Cardiac muscle cell (in vitro differentiated cells and primary cell): ENCODE measurements at places on chromosomes 13 and 19.

DNA sequence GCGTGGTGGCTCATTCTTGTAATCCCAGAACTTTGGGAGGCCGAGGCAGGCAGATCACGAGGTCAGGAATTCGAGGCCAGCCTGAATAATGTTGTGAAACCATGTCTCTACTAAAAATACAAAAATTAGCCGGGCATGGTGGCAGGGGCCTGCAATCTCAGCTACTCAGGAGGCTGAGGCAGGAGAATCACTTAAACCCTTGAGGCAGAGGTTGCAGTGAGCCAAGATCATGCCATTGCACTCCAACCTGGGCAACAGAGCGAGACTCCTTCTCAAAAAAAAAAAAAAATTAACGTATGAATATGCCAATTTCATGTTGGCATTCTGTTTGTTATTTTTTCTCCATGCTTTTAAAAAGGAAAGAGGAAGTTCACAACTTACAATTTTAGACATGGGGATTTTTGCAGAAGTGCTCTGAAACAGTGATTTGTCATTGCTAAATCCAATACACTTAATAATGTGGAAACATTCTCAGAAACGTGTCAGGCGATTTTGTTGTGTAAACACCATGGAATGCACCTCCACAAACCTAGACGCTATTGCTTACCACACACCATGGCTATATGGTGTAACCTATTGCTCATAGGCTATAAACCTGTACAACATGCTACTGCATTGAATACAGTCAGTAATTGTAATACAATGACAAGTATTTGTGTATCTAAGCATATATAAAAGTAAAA, 115.9 kb upstream of the PCDH20 start:
- no peaks in the 10 kb centered on the region for H3K36me3 ChIP-seq
- no peak for DNase-seq
- no peaks in the 10 kb centered on the region for H3K4me1 ChIP-seq
- no peak overlapping the region for H3K4me3 ChIP-seq
- H3K27ac ChIP-seq: no peak overlapping the region

DNA sequence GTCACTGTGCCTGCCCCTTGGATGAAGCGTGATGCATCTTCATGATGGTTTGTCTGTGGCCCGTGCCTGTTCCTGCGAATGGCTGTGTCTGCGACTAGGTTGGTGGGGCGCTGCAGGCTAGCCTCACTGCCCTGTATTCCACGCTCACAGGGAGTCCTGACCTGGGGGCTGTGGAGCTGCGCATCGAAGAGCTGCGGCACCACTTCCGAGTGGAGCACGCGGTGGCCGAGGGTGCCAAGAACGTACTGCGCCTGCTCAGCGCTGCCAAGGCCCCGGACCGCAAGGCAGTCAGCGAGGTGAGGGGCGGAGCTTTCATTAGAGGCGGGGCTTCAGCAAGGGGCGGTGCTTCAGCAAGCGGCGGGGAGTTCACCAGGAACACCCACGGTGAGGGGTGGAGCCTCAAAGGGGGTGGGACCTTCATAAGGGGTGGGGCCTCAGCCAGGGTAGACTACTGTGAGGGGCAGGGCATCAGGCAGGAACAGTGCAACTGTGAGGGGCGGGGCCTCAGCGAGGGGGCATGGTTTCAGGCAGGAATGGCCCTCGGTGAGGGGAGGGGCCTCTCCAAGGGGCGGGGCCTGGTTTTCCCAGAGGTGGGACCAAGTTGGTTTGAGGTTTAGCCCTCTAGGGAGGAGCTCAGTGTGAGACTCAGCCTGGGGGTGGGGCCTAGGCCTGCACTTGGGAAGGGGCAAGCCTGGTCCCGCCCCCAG, 17.2 kb downstream of the PKN1 start:
- no peaks in the 10 kb centered on the region for H3K27me3 ChIP-seq
- no peak overlapping the region for H3K27ac ChIP-seq
- H3K36me3 ChIP-seq: peaks cover 42% of the 10 kb centered on the region
- no peak overlapping the region for H3K4me3 ChIP-seq
- no peak for DNase-seq
- H3K4me1 ChIP-seq: no peaks in the 10 kb centered on the region

DNA sequence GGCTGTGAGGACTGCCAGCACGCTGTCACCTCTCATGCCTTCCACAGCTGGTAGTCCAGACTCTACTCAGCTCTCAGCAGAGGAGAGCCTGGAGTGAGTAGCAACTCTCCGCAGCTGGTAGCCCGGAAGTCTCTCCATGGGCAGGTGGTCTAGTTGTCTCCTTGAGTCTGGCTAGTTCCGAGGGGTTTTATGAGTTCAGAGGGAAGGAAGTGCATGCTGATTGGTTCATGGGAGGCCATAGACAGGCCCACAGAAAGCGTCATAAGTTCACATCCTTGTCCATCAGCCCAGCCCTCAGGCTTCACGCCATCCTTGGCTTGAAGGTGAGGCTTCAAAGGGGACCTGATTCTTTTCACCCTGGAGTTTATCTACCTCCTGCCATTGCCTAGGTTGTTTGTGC, 2662.4 kb upstream of the PCDH20 start:
- DNase-seq: no peak
- no peak overlapping the region for H3K4me3 ChIP-seq
- no peaks in the 10 kb centered on the region for H3K36me3 ChIP-seq
- no peaks in the 10 kb centered on the region for H3K4me1 ChIP-seq

GRCh38 chr19:45450012-45450333, 17.8 kb upstream of the FOSB start:
- H3K27me3 ChIP-seq: no peaks in the 10 kb centered on the region
- H3K36me3 ChIP-seq: no peaks in the 10 kb centered on the region
- H3K27ac ChIP-seq: no peak overlapping the region

DNA sequence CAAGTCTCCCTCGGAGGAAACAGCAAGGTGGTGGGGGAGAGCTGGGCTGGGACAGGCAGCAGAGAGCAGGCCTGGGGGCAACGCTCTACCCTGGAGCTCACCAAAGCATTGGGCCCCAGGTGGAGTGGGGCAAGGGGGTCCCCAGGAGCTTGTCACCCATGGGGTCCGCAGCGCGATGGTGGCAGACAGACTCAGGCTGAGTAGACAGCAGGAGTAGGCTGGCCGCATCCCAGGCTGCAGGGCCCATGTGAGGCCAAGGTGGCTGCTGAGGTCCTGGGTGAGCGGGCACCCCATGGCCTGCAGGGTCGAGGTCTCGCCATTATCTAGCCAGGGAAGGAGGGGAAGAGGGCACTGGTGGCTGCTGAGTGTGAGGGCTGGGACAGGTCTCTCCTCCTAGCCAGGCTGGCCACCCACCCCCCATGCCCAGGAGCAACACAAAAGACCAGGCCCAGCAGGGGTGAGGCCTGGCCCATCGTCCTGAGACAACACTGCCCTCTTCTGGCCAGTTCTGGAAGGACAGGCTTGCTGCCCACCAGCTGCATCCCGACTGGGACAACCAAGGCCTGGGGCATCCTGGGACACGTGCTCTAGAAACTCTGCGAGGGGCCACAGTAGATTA, 33.1 kb downstream of the CEBPG start:
- no peaks in the 10 kb centered on the region for H3K4me1 ChIP-seq
- H3K36me3 ChIP-seq: no peaks in the 10 kb centered on the region
- no peak overlapping the region for H3K4me3 ChIP-seq
- no peaks in the 10 kb centered on the region for H3K27me3 ChIP-seq

DNA sequence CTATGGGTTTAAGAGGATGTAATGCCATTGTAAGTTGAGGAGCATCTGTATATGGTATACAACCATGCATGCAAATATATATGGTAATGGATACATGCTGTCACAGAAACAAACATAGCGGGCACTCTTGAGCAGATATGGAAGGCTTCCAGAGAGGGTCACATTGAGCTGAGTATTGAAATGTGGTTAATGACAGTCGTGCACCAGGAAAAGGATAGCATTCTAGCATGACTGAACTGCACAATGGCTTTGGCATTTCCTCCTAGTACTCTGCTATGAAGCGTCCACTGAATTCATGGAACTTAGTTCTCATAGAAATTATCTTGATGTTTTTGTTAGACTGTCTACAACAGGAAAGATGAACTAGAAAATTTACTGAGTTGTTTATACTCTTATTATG, 25.2 kb downstream of the DGKH start:
- no peak overlapping the region for H3K27ac ChIP-seq
- DNase-seq: peak; percentile 7
- H3K36me3 ChIP-seq: no peaks in the 10 kb centered on the region

DNA sequence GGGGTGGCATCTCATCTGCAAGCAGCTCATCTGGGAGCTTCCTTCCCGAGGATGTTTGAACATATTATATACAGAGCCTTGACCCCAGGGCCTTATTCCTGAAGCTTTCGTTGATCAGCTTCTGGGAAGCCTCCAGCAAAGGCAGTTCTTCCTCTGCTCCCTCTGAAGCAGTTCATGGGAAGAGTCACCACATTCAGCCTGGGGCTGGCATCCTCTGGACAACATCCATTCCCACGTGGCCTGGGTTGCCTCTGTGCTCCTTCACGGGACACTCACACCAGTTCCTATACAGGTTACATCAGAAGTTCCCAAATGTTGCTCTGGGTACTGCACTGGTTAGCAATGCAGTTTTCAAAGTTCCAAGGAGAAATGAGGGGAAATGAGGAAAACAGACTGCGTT, 29.6 kb downstream of the COL4A2 start:
- no peak overlapping the region for H3K4me3 ChIP-seq
- H3K27ac ChIP-seq: no peak overlapping the region
- H3K4me1 ChIP-seq: peaks cover 24% of the 10 kb centered on the region
- H3K36me3 ChIP-seq: no peaks in the 10 kb centered on the region

DNA sequence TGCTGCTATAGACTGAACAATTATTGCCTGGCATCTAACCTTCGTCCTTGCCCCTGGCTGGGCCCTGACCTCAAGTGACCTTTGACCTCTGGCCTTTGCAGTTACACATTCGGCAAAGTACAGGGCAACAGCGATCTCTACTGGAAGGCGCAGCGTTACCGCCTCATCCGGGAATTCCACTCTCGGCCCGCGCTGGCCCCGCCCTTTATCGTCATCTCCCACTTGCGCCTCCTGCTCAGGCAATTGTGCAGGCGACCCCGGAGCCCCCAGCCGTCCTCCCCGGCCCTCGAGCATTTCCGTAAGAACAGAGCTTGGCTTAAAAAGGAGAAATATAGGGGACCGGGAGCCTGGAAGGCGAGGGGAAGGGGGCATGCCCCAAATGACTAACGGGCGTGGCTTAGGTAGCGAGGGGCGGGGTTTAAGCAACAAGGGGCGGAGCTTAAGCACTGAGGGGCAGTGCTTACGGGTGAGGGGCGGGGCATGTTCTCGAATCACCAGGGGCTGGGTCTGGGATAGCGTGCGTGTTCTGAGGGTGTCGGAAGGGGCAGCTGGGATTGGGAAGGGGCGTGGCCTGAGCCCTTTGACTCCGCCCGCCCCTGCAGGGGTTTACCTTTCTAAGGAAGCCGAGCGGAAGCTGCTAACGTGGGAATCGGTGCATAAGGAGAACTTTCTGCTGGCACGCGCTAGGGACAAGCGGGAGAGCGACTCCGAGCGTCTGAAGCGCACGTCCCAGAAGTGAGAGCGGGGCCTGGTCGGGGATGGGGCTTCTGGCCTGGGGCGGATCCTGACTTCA, 52.7 kb downstream of the TRPM4 start:
- H3K4me3 ChIP-seq: no peak overlapping the region
- no peak overlapping the region for H3K27ac ChIP-seq
- DNase-seq: peak; percentile 29
- no peaks in the 10 kb centered on the region for H3K4me1 ChIP-seq
- H3K27me3 ChIP-seq: no peaks in the 10 kb centered on the region

DNA sequence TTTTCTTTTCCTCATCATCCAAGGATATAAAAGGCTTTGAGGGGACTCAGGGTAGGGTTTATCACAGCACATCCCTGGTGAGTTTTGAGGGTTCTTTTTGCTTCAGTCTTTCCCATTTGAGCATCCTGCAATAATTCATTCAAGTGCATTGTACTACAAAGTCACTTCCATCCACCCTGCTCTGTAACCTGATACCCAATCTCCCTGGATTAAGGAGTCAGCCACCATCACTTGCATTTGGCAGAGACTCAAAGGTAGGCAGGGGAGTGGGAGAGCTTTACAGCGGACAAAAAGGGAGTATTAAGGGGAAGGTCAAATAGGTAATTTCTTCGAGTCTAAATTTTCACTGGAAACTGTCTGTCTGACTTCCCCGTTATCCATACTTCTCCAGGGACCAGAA, 216.1 kb upstream of the TMTC4 start:
- H3K36me3 ChIP-seq: no peaks in the 10 kb centered on the region
- DNase-seq: no peak
- H3K27me3 ChIP-seq: no peaks in the 10 kb centered on the region
- no peak overlapping the region for H3K4me3 ChIP-seq
- H3K4me1 ChIP-seq: peaks cover 7% of the 10 kb centered on the region

DNA sequence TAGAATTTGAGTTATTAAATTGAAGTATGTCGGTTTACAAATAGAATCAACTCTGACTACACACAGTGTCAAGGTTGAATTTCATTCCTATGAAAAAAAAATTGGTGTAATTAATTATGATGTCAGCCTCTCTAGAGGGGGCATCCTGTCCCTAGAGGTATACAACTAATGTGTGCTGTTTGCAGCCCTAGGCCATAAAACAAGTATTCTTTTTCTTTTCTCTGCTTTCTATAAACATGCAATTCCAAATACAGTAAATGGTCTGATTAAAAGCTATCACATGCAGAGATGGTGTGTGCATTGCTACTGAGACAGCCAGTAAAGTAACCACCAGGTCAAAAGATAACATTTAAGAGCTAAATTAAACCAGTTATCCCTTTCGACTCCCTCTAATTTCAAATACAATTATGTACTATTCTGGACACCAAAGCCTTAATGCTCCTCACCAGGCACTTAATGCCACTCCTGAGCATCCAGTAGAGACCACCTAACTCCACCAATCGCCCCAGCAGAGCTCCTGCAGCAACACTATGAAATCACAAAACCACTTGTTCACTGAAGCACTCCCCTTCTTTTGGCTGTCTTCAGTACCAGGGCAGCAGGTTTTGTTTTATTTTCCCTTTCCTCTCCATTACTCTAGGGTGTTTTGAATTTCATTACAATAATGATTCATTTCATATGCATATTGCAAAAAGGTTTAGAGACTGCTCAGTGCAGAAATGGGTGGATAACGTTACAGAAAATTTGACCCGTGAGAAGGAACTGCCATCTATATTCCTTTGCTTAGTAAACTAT, 426.9 kb downstream of the PCDH9 start:
- no peak overlapping the region for H3K4me3 ChIP-seq
- H3K27me3 ChIP-seq: no peaks in the 10 kb centered on the region
- DNase-seq: no peak
- H3K4me1 ChIP-seq: no peaks in the 10 kb centered on the region

DNA sequence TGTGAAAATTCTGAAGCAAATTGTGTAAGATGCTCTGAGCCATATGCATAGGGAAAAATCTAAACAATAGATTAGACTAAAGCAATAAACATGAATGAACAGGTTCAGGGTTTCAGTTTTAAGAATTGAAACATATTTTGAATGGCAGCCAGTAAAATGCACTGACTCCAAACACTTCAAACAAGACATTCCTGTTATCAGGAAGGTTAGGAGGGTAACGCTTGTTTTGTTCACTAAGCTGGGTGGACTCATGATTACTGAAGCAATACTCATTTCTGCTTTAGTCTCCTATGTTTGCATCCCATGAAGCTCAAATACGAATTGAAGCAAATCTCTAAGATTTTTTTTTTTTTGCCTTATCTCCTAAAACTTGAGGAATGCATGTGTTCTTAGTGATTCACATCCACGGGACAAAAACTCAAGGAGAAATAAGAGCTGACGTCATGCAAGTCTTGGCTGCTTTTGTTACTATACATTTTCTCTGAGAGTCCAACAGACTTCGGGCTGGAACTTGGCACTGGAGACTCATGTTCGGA, 29.1 kb upstream of the IGFL4 start:
- H3K27me3 ChIP-seq: peaks cover 77% of the 10 kb centered on the region
- H3K4me1 ChIP-seq: no peaks in the 10 kb centered on the region
- H3K27ac ChIP-seq: no peak overlapping the region
- no peaks in the 10 kb centered on the region for H3K36me3 ChIP-seq
- DNase-seq: no peak

GRCh38 chr19:54345938-54346386, 7.0 kb upstream of the LILRA4 start:
- H3K4me3 ChIP-seq: no peak overlapping the region
- peaks cover 3% of the 10 kb centered on the region for H3K27me3 ChIP-seq
- H3K4me1 ChIP-seq: no peaks in the 10 kb centered on the region
- H3K36me3 ChIP-seq: no peaks in the 10 kb centered on the region
